Omental fat pad (tissue), 4 donors: ENCODE measurements at places on chromosomes 1 and 21. TPM values are rescaled to one million over a fixed set of nuclear protein-coding genes. Genes with fewer than 3 reads are reported as not detected.

DNA sequence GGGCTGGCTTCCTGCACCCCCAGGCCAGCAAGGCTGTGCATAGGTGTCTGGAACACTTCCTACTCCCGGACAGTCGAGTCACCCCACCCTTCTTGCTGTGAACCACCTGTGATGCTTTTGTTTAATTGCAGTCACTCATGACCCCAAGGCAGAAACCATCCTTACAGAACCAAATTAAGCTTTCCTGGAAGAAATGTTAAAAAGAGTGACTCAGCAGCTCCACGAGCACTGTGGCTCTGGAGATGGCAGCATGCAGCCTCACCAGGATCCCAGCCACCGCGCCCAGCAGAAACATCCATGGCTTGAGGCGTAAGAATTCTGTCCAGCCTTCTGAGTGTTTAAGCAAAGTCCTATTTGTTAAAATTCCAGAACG lies 28.8 kb downstream of the SNAP47 start:
- no peak for DNase-seq

DNA sequence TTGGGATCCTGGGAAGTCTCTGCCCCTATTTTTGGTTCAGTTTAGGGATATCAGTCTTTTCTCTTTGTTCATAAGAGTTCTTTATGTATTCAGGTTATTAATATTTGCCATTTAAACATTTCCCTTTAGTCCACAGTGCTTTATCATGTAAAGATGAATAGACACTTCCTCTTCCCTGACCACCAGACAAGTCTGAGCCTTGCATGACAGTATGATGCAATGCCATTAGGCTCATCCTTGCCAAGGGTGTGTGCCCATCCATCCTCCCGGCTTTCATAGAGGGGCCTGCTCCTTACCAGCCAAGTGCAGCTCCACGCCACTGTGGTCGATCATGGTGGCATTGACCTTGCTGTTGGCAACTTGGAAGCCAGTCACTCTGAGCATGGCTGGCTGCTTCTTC lies 52.1 kb downstream of the ZSCAN20 start:
- no peak for DNase-seq

PRR9 gene
- not detected for total RNA-seq

GRCh38 chr21:34801519-34802132 lies 132.8 kb downstream of the CLIC6 start:
- no peak for DNase-seq

DNA sequence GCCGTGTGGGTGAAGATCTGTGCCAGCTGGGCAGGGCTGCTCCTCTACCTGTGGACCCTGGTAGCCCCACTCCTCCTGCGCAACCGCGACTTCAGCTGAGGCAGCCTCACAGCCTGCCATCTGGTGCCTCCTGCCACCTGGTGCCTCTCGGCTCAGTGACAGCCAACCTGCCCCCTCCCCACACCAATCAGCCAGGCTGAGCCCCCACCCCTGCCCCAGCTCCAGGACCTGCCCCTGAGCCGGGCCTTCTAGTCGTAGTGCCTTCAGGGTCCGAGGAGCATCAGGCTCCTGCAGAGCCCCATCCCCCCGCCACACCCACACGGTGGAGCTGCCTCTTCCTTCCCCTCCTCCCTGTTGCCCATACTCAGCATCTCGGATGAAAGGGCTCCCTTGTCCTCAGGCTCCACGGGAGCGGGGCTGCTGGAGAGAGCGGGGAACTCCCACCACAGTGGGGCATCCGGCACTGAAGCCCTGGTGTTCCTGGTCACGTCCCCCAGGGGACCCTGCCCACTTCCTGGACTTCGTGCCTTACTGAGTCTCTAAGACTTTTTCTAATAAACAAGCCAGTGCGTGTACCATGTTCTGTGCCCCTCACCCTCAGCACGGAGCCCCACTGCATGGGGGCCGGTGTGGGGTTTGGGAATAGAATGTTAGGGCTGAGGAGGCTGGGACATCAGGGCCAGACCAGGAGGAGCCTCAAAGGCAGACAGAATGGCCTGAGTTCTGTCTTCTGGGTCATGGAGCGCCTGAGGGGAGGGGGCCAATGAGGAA lies 21.3 kb downstream of the SERINC2 start:
- DNase-seq, result no peak

- DNase-seq, result no peak
Measured at GRCh38 chr21:44800103-44800502, 1.5 kb downstream of the UBE2G2 start.

DNA sequence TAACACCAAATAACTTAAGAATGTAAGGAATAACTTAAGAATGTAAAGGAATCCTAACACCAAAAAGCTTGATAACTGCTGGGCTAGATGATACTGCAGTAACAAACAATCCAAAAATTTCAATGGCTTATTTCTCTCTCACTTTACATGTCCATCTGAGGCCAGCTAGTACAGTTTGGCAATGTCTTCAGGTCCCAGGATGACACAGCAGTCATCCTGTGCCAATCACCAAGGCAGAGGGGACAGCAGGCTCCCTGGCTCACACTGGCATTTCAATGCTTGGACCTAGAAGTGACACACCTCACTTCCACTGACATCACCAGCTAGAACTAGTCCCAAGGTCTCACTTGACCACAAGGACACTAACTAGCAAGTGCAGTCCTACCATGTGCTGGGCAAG lies 15.3 kb downstream of the DNAJC11 start:
- DNase-seq, result no peak
